Peyer's patch (tissue), 4 donors: ENCODE measurements at places on chromosomes 16 and 17. TPM values are rescaled to one million over a fixed set of nuclear protein-coding genes. Genes with fewer than 3 reads are reported as not detected.
A peak's percentile ranks its signal among the peaks of the same experiment; 100 is the strongest.

- no peaks in the 10 kb centered on the region for H3K36me3 ChIP-seq
- H3K27ac ChIP-seq, result no peak overlapping the region
- H3K27me3 ChIP-seq, result no peaks in the 10 kb centered on the region
- H3K4me3 ChIP-seq, result no peak overlapping the region
- H3K4me1 ChIP-seq, result no peaks in the 10 kb centered on the region
- no peak for DNase-seq
Measured at GRCh38 chr17:37792787-37793186, 47.9 kb upstream of the HNF1B start.

Gene COG8
- total RNA-seq, result 74.8 TPM

Gene EVPL
- 87.8 TPM for total RNA-seq

Gene NFATC3
- 40.5 TPM for total RNA-seq

Gene AXIN2
- total RNA-seq, result 16.5 TPM

DNA sequence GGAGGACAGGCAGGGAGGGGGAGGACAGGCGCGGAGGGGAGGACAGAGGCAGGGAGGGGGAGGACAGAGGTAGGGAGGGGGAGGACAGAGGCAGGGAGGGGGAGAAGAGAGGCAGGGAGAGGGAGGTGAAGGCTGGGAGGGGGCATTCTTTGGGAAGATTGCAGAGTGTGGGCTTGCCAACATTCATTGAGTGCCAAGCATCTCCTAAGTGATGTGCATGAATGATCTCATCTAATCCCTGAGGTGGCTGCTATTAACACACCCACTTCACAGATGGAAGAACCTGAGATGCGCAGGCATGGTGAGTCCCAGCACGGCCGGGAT, 58.3 kb downstream of the NT5M start:
- no peak overlapping the region for H3K27ac ChIP-seq
- H3K36me3 ChIP-seq, result no peaks in the 10 kb centered on the region
- H3K4me1 ChIP-seq, result no peaks in the 10 kb centered on the region
- no peak for DNase-seq

Gene ZP2
- 2.3 TPM for total RNA-seq

- H3K4me3 ChIP-seq, result peak within 1 kb of the TSS; percentile 66
- peaks cover 33% of the 10 kb centered on the region for H3K36me3 ChIP-seq
- no peaks in the 10 kb centered on the region for H3K27me3 ChIP-seq
Measured at GRCh38 chr17:45261577-45262515, at the start of gene SPATA32. TSS of gene SPATA32 (minus strand) at chr17:45262094. CDS start at chr17:45262016, 78 bp downstream.

Gene MPP2
- 1.2 TPM for total RNA-seq

GRCh38 chr16:63625126-63625525, 1496.7 kb downstream of the CDH11 start:
- no peak overlapping the region for H3K4me3 ChIP-seq
- DNase-seq, result no peak
- no peaks in the 10 kb centered on the region for H3K27me3 ChIP-seq
- H3K36me3 ChIP-seq, result no peaks in the 10 kb centered on the region
- H3K27ac ChIP-seq, result no peak overlapping the region

GRCh38 chr16:73034374-73034773, 13.6 kb downstream of the ZFHX3 start:
- H3K4me1 ChIP-seq, result peaks cover 5% of the 10 kb centered on the region
- DNase-seq, result no peak
- H3K27me3 ChIP-seq, result no peaks in the 10 kb centered on the region
- no peak overlapping the region for H3K27ac ChIP-seq
- H3K36me3 ChIP-seq, result no peaks in the 10 kb centered on the region

Gene SOX9
- 16.1 TPM for total RNA-seq

Gene SP6
- total RNA-seq, result 6.8 TPM

DNA sequence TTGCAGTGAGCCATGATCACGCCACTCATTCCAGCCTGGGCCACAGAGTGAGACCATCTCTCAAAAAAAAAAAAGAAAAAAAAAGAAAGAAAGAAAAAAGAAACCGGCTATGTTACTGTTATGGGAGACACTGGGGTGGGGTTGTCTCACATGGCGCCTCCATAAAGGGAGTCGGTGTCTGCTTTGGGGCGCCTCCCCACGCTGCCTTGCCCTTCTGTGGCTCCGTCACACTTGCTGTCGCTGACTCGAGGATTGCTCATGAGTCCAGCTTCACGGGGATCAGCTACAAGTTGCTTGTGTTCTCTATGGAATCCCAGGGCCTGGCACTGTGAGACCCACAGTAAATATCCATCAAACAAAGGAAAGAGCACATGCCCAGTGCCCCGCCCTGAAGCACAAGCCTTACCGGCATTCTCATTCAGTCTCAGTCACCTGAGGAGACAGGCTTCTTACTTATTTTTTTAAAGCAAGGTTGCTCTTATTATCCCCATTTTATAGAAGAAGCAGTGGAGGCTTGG, 40.6 kb upstream of the ZNF423 start:
- peaks cover 3% of the 10 kb centered on the region for H3K4me1 ChIP-seq
- H3K36me3 ChIP-seq, result no peaks in the 10 kb centered on the region
- DNase-seq, result no peak
- H3K27me3 ChIP-seq, result no peaks in the 10 kb centered on the region
- no peak overlapping the region for H3K4me3 ChIP-seq

DNA sequence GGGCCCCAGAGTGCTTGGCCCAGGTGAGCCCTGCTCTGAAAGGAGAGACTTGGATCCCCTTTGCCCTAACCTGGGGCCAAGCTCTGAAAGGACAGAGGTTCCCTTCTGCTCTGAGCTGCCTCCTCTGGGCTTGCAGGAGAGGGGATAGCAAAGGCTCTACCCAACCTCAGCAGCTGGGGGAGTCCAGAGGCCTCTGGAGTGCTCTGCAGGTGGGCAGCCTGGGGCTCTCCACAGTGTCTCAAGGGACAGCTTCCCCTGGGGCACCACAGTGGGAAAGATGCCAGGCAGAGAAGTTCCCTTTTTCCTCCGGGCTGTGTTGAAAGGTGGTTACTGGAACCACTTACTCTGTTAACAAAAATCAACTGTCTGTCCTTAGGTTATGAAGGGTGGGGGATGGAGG, 48.2 kb upstream of the MGAT5B start:
- H3K27me3 ChIP-seq, result no peaks in the 10 kb centered on the region
- no peak overlapping the region for H3K27ac ChIP-seq
- no peaks in the 10 kb centered on the region for H3K4me1 ChIP-seq
- H3K4me3 ChIP-seq, result no peak overlapping the region

DNA sequence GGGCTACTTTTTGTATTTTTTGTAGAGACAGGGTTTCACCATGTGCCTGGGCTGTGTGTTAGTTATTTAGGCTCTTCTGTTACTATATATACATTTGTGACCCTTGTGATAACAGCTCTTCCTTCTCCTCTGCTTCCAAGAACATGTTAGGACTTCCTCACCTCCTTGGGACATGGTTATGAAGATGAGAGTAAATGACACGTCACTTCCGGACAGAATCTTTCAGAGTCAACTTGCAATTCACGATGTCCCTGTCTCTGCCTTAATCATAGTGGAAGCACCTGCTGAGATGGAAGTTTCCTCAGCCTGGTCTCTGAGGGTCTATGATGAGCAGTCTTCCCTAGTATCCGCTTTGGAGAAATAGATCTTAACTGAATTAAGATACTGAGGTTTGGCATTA, 42.9 kb downstream of the CCDC42 start:
- peaks cover 16% of the 10 kb centered on the region for H3K4me1 ChIP-seq
- no peak for DNase-seq
- no peak overlapping the region for H3K4me3 ChIP-seq

DNA sequence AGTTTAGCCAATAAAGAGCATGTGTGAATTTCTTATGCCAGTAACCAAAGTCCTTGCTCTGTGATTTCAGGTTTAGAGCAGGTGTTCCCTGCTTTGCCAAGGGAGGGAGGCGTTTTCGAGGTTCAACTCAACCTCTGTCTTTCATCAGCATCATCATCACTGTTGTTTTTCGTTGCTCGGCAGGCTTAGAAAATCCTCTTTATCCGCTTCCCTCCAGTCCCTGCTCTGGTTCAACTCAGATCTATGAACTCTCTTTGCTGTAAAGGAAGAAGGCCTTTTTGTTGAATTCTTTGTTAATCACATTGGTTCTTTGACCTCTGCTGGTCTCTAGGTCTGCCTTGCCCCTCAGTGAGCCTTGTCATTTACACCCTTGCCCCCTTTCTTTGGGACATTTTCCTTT, 243.9 kb upstream of the RBFOX1 start:
- no peaks in the 10 kb centered on the region for H3K4me1 ChIP-seq
- no peak for DNase-seq
- no peak overlapping the region for H3K4me3 ChIP-seq
- H3K36me3 ChIP-seq, result no peaks in the 10 kb centered on the region
- no peaks in the 10 kb centered on the region for H3K27me3 ChIP-seq

DNA sequence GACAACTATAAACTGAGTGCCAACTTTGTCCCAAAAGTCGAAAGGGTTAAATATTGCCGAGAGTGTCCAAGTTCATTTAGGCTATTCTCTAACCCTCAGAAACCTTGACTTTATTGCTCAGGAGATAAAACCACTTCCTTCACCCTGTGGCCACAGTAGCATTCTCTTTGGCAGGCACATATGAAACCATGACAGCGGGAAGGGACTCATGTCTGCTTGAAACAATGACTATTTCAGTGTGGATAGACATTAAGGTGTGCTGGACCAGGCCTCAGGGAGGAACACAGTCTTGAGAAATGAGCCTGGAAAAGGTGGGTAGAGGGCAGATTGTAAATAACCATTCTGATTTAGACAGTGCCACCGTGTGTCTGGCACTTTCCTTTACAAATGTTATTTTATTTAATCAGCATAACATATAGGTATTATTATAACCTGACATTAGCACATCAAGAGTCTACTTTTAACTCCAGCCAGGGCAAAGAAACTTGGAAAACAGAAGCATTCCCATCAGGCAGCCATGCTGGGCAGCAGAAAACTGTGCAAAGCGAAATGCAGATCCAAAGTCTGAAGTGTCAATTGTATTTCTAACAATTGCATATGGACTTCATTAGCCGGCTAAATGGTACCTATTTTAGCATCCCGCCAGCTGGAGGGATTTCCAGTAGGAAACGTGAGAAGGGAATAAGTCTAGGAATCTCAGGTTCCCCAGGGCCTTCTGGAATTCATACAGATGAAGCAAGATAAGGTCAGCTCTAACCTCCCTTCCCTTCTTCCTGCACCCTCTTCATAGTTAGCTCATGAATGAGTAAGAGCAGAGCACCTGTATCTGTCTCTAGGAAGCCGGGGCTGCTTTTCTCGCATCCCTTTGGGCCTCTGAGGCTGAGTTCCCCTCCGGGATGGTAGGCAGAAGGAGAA, 212.8 kb upstream of the ELAC2 start:
- no peak overlapping the region for H3K27ac ChIP-seq
- no peaks in the 10 kb centered on the region for H3K36me3 ChIP-seq
- H3K27me3 ChIP-seq, result no peaks in the 10 kb centered on the region
- no peak for DNase-seq

Gene CMTM1
- total RNA-seq, result 3.6 TPM

Gene SPATA32
- total RNA-seq, result not detected

GRCh38 chr17:34567691-34568465, 11.5 kb upstream of the TMEM132E start:
- peak; percentile 6 for DNase-seq
- no peaks in the 10 kb centered on the region for H3K27me3 ChIP-seq
- no peak overlapping the region for H3K27ac ChIP-seq
- H3K4me1 ChIP-seq, result no peaks in the 10 kb centered on the region
- no peak overlapping the region for H3K4me3 ChIP-seq

- no peak overlapping the region for H3K27ac ChIP-seq
- DNase-seq, result no peak
- H3K4me1 ChIP-seq, result no peaks in the 10 kb centered on the region
- H3K27me3 ChIP-seq, result no peaks in the 10 kb centered on the region
- H3K4me3 ChIP-seq, result no peak overlapping the region
- no peaks in the 10 kb centered on the region for H3K36me3 ChIP-seq
Measured at GRCh38 chr16:48106446-48106845, 49.3 kb downstream of the ABCC12 start.

Gene MSLN
- total RNA-seq, result 2.6 TPM

- no peaks in the 10 kb centered on the region for H3K27me3 ChIP-seq
- no peak for DNase-seq
- H3K4me1 ChIP-seq, result no peaks in the 10 kb centered on the region
- no peaks in the 10 kb centered on the region for H3K36me3 ChIP-seq
- H3K4me3 ChIP-seq, result no peak overlapping the region
Measured at GRCh38 chr17:4074831-4075495, 67.9 kb downstream of the ZZEF1 start.

DNA sequence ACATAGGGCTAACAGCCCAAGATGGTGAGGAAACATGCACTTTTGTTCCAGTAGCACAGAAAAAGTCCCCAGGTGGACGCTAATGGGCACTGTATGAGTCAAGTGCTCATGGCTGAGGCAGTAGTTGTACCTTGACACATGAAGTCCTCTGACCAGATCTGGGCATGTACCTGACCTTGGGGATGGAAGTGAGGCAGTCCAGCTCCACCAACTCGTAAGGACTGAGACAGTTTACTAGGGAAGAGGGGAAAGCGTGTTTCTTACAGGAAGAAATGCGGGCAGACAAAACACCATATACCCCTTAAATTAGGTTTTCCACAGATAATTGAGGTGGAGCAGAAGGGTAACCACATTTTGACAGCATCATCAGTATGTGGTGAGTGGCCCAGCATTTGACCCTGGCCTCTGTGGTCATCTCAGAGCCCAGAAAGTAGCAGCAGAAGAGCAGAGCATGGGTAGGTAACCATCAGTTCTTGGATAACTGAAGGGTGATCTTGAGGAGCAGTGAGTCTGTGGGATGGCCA, 32.4 kb upstream of the METTL9 start:
- H3K36me3 ChIP-seq, result no peaks in the 10 kb centered on the region
- no peak overlapping the region for H3K27ac ChIP-seq
- H3K4me1 ChIP-seq, result no peaks in the 10 kb centered on the region
- H3K4me3 ChIP-seq, result no peak overlapping the region
- DNase-seq, result peak; percentile 57

GRCh38 chr17:27295945-27296344, 2.0 kb downstream of the WSB1 start:
- no peak for DNase-seq
- H3K4me1 ChIP-seq, result peaks cover 18% of the 10 kb centered on the region
- no peaks in the 10 kb centered on the region for H3K36me3 ChIP-seq
- no peaks in the 10 kb centered on the region for H3K27me3 ChIP-seq
- peak overlapping the region; percentile 89 for H3K4me3 ChIP-seq

Gene KRT27
- total RNA-seq, result not detected

Gene DLX4
- not detected for total RNA-seq

- H3K27me3 ChIP-seq, result no peaks in the 10 kb centered on the region
- H3K36me3 ChIP-seq, result no peaks in the 10 kb centered on the region
- DNase-seq, result no peak
- H3K27ac ChIP-seq, result no peak overlapping the region
Measured at GRCh38 chr17:41664172-41664457, 24.6 kb upstream of the EIF1 start.

Gene ADAM11
- total RNA-seq, result 0.67 TPM

DNA sequence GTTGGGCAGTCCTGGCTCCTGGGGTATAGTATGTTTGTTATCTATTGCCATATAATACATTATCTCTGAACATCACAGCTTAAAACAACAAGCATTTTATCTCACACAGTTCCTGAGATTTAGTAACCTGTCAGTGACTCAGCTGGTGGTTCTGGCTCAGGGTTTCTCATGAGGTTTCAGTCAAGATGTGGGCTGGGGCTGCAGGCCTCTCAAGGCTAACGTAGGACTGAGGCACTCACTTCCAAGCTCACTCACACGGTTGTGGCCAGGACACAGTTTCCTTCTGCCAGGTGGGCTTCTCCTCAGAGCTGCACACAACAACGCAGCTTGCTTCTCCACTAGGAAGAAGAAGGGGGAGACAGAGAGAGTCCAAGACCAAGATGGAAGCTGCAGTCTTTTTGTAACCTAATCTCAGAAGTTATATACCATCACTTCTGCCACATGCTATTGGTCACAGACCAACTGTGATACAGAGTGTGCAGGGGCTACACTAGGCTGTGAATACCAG, 10.3 kb upstream of the MED13 start:
- H3K27ac ChIP-seq, result no peak overlapping the region
- H3K27me3 ChIP-seq, result no peaks in the 10 kb centered on the region
- no peaks in the 10 kb centered on the region for H3K4me1 ChIP-seq
- DNase-seq, result no peak
- no peak overlapping the region for H3K4me3 ChIP-seq

GRCh38 chr16:20799599-20799998, 6.7 kb downstream of the ERI2 start:
- H3K36me3 ChIP-seq, result no peaks in the 10 kb centered on the region
- no peak for DNase-seq
- no peaks in the 10 kb centered on the region for H3K4me1 ChIP-seq
